ENCODE measurements at places on chromosomes 16 and 17.

DNA sequence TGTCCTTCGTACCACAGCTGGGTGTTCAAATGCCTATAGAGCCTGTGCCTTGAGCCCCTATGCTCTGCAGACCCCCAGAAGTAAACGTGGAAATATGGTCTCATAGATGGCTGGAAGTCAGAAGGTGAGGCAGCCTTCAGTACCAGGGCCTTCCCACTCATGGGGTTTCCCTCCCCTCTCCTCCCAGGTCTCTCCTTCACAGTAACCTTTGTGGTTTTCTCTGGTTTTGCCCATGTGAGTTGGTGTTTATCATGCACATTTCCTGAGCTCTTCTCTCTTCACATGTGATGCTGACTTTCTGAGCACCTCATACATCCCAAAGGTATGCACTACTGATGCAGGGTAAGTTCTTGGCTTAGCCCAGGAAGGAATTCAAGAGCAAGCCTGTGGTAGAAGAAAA lies 35.4 kb downstream of the TMEM114 start:
- DNase-seq: no peak

- DNase-seq: no peak
Measured at GRCh38 chr16:58411736-58412614, 19.7 kb downstream of the GINS3 start.

DNA sequence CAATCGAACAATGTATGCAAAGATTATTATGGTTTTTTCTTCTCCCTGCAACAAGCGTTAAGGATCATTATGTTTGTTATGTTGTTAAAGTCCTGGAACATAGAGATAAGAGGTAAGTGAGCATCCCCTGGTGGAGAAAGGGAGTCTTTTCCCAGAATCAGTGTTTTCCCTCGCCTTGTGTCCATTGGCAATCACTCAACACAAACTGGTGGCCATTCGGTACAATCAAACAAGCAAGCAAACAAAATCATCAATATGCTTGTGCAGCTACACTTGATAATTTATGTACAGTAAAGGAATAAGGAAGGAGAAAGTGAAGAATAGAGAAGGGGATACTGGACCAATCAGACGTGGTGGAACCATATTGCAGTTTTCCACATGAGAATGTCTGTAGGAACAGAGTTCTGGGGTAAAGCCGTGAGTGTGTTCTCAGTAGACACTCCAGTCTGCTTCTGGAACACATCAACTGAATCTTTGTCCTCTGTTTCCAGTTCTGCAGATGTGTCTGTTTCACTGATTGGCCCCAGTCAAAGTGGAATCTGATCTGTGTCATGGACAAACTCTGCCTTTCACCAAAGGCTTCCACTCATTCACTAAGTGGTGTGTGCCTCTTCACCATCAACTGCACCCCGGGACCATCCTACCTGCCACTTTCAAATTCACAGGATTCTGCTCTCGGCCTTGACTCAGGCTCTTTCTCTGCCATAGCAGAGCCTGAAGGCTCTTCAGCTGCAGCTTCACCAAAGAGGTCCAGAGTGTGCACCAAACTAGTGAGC lies 169.5 kb downstream of the AHSP start:
- DNase-seq: peak; percentile 26

DNA sequence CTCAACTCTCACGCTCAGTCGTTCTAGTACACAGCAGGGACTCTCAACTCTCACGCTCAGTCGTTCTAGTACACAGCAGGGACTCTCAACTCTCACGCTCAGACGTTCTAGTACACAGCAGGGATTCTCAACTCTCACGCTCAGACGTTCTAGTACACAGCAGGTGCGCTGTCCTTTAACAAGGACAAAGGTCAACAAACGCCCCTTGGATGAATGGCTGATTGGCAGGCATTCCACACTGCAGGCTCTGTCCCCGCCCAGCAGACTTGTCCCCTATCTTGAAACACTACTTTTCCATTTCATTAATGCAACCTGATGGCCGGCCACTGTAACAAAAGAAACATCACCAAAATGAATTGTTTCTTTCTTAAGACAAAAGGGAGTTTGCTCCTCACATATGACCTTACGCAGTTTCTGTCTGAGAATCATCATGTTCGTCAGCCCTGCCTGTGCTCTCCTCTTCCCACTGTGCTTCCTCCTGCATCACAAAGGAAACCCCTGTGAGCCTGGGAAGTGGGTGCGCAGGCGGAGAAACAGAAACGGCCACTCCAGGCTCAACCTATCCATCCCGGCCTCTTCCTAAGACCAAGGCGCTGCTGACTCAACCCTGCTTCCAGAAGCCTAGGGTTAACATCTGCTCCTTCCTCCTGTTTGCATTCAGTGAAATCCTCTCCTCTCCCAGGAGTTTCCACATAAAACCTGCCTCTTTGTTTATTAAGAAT lies 59.8 kb downstream of the ANKRD11 start:
- DNase-seq: no peak

DNA sequence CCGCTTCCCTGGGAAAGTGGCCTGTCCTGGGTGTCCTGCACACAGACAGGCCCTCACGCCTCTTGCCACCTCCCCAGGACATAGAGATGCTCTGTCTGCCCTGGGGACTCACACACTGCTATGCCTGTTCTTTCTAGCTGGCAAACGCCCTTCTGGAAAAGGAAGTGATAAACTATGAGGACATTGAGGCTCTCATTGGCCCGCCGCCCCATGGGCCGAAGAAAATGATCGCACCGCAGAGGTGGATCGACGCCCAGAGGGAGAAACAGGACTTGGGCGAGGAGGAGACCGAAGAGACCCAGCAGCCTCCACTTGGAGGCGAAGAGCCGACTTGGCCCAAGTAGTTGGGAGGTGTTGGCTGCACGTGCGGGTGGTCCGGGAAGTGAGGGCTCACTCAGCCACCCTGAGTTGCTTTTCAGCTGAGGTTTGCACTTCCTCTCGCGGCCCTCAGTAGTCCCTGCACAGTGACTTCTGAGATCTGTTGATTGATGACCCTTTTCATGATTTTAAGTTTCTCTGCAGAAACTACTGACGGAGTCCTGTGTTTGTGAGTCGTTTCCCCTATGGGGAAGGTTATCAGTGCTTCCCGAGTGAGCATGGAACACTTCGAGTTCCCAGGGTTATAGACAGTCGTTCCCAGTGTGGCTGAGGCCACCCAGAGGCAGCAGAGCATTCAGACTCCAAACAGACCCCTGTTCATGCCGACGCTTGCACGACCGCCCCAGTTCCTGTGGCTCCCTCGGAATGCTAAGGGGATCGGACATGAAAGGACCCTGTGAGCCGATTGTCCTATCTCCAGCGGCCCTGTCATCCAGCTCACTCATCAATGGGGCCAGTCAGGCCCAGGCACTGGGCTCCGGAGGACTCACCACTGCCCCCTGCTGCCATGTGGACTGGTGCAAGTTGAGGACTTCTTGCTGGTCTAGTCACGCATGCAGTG lies 3.5 kb upstream of the RPL13 start:
- no peak for DNase-seq

GRCh38 chr17:78144736-78145641 lies 1.2 kb upstream of the C17orf99 start:
- DNase-seq: no peak

DNA sequence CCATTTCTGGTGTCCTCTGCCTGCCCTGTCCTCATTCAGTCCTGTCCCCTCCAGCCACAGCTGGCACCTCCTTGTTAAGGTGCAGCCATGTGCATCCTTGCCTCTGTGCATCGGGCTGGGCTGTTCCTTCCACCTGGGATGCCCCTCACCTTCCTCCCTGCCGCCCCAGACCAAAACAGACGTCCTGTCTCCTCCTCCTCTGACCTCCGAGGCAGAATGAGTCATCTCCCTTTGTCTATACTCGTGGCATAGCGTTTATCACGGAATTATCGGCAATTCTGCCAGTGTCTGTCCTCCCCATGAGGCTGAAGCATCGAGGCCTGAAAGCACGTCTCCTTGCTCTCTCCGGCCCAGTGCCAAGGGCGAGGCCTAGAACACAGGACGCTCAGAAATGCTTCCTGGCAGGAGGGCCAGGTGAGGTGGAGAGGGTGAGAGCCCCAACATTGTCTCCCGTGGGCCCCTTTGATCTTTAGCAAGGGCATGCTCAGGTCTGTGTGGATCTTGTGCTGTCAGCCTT lies 4.6 kb downstream of the RAI1 start:
- DNase-seq: no peak

DNA sequence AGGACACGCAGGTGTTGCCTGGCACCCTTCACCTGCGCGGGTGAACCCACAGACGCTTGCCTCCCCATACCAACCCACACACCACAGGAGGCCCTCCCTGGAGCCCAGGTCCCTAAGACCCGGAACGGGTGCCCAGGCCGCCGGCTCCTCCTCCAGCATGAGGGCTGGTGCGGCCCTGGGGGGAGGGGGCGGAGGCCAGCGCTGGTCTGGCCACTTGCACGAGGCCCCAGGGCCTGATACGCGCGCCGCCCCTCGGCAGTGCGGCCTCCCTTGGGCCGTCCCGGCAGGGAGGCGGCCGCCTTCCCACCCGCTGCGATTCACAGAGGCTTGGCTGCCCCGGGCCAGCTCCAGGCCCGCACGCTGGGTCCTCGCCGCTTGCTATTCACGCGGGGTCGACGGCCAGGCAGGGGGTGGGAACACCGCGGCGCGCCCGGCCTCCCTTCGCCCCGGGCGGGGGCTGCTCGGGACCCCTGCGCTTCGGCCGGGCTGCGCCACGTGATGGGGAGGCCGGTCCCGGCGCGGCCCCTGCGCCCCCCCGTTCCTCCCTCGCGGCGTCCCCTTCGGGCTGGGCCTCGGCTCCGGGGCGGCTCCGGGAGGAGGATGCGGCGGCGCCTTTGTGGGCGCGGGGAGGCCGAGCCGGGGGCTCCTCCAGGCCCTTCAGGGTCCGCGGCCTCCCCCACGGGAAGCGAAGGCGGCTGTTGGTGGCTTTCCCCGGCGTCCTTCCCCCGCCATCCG lies 685 bp downstream of the FASN start:
- peak; percentile 45 for DNase-seq

DNA sequence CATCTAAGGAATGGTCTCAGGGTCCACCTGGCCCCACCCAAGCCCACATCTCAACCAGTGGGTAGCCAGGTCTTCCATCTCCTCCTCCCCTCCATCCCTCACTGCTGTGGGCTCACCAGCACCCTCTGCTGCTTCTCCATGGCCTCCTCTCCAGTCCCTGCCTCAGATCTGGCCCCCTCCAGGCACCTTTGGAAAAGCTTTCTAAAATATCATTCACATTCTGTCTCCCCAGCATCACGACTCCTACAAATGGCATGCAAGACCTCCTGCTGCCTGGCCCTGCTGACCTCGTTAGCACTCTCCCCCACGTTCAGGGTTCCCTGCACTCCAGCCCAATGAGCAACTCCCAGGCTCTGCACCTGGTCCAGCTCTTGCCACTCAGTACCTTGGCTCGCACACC lies 13.7 kb downstream of the GLP2R start:
- no peak for DNase-seq

GRCh38 chr17:60391471-60392041 lies 377 bp downstream of the USP32 start:
- DNase-seq: peak; percentile 63

- no peak for DNase-seq
Measured at GRCh38 chr16:83046664-83047063, 419.9 kb downstream of the CDH13 start.

DNA sequence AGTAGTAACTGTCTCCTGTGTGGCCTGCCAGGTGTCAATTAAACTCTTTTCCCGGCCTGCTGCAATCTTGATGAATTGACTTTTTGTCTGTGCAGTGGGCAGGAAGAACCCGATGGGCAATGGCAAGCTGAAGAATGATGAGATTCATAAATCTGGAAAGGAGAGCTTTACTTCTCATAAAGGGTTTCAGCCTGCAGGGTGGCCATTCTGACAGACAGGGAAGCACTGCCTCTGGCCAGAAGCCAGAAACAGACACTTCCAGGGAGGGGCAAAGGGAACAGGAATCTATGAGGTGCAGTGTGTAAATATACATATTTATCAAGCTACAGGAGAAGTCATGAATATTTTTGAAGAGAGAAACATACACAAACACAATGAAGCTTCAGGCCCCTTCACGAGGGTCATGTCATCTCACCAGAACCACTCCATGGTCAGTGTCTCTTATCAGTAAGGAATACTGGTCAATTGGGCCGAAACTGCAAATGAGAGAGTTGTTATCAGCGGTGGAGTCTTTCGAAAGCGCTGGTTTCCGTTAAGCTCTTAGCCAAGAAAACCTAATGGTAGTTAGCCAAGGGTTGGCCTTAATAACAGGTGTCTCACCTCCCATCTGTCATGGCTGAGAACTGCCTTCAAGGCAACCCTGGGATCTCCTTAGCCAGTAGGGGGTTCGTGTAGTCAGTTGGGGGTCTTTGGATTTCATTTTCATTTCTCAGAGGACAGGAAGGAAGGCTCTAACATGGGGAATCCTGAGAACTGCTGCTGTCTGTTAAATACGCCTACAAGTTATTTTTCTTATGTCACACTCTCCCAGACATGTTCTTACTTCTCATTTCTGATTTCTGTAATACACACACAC lies 1.2 kb upstream of the NARF start:
- no peak for DNase-seq

DNA sequence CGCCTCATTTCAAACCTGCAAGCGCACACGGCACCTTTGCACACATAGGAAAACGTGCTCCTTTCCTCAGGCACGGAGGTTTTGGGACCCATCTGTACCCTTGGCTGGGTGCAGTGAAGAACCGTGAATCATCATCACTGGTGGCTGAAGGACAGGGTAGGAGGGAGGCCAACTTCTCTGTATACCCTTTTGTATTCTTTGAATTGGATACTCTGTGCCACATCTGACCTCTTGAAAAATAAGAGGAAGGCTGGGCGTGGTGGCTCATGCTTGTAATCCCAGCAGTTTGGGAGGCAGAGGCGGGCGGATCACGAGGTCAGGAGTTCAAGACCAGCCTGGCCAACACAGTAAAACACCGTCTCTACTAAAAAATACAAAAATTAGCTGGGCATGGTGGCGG lies 11.7 kb downstream of the GPRC5B start:
- no peak for DNase-seq

GRCh38 chr17:21283482-21284318 lies 811 bp upstream of the MAP2K3 start:
- DNase-seq: no peak

DNA sequence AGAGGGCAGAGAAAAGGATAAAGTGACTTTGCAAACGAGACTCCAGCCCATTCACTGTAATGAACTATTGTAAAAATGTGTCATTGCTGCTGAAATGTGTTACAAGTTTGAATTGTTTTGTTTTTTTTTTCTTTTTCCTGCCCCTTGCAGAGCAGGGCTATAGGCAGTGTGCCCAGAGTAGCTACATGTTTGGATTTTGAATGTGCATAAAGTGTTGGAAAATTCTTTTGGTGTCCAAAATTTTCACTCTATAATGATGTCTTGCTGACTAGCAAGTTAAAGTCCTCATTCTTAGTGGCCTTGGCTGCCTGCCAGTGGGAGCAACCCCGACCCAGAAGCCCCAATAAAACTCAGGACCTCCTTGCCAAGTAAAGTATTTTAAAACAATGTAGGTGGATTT lies 66.5 kb downstream of the IGF2BP1 start:
- DNase-seq: no peak

All from CMK (cell line).